ENCODE measurements at places on chromosomes 4 and X.

- DNase-seq: no peak
Measured at GRCh38 chr4:186728631-186729271, 5.1 kb upstream of the FAT1 start.

DNA sequence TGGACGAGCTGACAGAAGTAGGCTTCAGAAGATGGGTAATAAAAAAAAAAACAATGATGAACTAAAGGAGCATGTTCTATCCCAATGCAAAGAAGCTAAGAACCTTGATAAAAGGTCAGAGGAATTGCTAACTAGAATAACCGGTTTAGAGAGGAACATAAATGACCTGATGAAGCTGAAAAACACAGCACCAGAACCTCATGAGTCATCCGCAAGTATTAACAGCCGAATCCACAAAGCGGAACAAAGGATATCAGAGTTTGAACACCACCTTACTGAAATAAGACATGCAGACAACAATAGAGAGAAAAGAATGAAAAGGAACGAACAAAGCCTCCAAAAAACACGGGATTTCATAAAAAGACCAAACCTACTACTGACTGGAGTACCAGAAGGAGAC is 10.5 kb downstream of the NELFA start:
- no peak for DNase-seq

DNA sequence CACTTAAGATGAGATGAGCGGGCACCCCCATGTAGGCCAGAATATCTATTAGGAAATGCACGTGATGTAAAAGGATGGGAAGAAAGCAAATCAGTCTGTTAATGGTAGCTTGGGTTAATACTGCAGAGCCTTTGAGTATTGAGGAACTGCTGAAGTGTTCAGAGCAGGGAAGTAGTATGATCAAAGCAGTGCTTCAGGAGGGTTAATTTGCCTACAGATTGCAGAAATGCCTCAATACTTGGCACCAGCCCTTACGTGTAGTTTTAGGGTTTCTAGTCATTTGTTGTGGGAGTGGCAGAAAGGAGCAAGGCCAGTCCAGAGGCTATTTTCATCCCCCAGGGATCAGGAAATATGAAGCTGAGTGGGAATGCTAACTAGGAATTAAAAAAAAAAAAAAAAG is 19.7 kb downstream of the ZFX start:
- DNase-seq: no peak

GRCh38 chr4:145819853-145820181 is 118.8 kb downstream of the ZNF827 start:
- no peak for DNase-seq

- DNase-seq: no peak
Measured at GRCh38 chr4:11774346-11774745, 345.7 kb upstream of the HS3ST1 start.

DNA sequence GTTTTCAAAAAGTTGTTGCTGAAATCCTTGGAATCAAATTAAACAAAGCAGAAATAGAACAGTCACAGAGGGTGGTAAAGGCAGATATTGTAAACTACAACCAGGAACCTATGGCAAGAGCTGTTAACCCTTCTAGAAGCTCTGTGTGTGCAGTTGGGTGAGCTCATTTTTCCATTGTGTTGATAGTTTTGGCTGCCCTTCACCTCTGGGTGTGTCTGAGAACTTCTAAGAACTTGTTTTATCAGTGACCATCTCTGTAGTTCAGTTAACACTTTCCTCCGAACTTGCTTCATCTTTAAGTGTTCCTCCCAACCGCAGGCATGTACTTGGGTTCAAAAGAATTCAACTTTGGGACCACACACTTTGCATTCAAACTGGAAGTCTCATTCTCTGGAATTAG is 32.7 kb downstream of the RBMX start:
- no peak for DNase-seq

- DNase-seq: no peak
Measured at GRCh38 chr4:68613752-68614151, 37.6 kb upstream of the UGT2B17 start.

DNA sequence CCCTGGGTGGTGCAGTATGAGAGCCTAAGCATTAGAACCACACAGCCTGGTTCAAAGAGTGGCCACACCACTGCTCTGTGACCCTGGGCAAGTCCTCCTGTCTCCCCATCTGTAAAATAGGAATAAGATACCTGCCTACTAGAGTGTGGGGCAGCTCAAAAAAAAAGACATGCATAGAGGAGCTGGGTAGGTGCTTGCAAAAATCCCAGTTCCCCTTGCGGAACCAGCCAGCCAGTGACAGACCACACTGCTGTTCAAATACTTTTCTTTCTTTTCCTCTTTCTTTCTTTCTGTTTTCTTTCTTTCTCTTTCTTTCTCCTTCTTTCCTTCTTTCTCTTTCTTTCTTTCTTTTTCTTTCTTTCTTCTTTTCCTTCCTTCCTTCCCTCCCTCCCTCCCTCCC is 63.0 kb upstream of the TRIM2 start:
- no peak for DNase-seq

DNA sequence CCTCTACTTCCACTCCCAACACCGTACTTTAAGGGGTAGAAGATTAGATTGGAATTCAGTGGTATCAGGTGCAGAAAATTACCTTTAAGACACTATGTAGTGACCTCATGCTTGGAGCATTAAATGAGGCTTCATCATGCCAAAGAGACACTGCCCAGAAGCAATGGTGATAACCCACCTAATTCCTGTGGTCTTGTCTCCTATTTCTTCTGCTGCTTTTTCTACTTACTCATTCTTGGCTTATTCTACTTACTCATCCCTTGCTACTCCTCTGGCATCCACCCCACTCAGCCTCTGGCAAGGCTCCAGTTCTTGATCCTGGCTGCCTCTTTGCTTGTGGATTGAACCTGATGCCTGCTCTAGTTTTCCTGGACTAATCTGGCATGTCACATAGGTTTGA is 62.3 kb upstream of the ADAMTS3 start:
- no peak for DNase-seq

All from activated CD4-positive, alpha-beta T cell treated with anti-CD3 and anti-CD28 coated beads, Interleukin-2, Interleukin-6, amounts not matched to agents 100 ng/mL and 50 ng/mL, durations not matched to agents 16 hours and 8 hours (primary cell).